ENCODE measurements at places on chromosomes 7 and 10. TPM values are rescaled to one million over a fixed set of nuclear protein-coding genes. Genes with fewer than 3 reads are reported as not detected.
A peak's percentile ranks its signal among the peaks of the same experiment; 100 is the strongest.

DNA sequence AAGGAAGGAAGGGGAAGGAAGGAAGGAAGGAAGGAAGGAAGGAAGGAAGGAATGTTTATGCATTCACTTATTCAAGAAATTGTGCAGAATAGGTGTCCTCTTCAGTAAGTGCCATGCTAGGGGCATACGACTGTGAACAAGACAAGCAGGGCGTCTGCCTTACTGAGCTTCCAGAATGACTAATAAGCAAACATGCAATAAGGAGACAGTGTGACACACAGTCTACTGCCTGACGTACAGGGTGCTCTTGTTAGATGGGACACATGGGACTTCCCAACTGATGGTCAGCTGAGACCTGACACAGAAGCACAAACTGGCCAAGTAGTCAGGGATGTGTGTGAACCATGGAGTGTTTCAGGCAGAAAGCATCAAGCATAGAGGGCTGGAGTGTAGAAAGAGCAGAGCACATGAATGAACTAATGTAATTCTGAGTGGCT is 18.2 kb downstream of the DNAJC12 start:
- no peak for DNase-seq

The GARIN1A gene
- polyA plus RNA-seq: not detected

GRCh38 chr10:102596506-102596971 is 47.7 kb upstream of the TRIM8 start:
- peak; percentile 9 for DNase-seq

GRCh38 chr7:136869001-136869961 is 829 bp downstream of the CHRM2 start:
- no peak for DNase-seq

GRCh38 chr7:114539575-114539974 is 125.0 kb downstream of the FOXP2 start:
- DNase-seq: no peak

- no peak for DNase-seq
Observed at GRCh38 chr10:75776738-75777504, 345.5 kb downstream of the LRMDA start.

DNA sequence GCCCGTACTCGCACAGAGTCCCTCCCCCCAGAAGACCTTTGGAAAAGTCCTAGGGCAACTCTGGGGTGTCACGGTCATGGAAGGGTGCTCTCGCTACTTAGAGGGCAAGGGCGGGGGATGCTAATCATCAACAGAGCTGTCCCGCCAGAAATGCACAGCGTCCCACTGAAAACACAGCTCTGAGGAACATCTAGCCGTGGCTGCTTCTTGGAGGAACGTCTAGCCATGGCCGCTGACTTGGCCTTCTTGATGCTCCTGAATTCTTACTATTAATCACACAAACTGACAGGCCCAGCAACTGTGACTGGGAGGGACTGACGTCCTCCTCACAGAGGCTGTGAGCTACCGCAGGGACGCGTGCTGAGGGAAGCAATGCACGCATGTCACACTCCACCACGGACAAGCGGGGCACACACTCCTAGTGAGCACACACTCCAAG is 1.7 kb downstream of the TUBGCP2 start:
- DNase-seq: no peak

The CALHM1 gene
- polyA plus RNA-seq: not detected

The DGKI gene
- polyA plus RNA-seq: not detected

The XRCC2 gene
- polyA plus RNA-seq: not detected
